ENCODE measurements at places on chromosomes 1 and 21. TPM values are rescaled to one million over a fixed set of nuclear protein-coding genes. Genes with fewer than 3 reads are reported as not detected.

GJB3 gene
- 0.35 TPM for total RNA-seq

OSCP1 gene
- 5.8 TPM for total RNA-seq

DNA sequence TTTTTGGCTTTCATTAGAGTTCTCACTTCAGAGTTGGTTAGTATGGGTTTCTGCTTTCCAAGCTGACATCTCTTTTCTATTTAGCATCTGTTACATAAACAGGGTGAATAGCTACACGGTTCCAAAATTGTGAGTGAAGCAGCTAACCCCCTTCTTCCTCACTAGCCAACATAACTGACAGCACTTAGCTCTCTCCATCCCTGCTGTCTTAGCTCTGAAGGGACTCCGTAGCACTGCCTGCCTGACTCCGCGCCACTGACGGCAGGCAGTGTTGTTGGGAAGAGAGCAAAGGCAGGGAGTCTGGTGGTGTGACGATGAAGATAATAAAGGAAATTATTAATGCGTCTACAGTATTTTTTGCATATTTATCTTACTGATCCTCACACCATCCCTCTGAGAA, 247.0 kb downstream of the PTBP2 start:
- no peak for DNase-seq

PCSK9 gene
- 2.6 TPM for total RNA-seq

- no peak for DNase-seq
These were observed 3.7 kb downstream of the AKR7A3 start for GRCh38 chr1:19284881-19285280.

KDF1 gene
- total RNA-seq = not detected

CORT gene
- not detected for total RNA-seq

GRCh38 chr1:242455052-242455361, 69.5 kb downstream of the PLD5 start:
- DNase-seq = no peak

GRCh38 chr1:40187399-40187798, 26.2 kb downstream of the RLF start:
- DNase-seq = no peak

GRCh38 chr1:224182057-224182865, 779 bp upstream of the DEGS1 start:
- no peak for DNase-seq

LRRC3 gene
- 10.4 TPM for total RNA-seq

MYBPH gene
- not detected for total RNA-seq

DNA sequence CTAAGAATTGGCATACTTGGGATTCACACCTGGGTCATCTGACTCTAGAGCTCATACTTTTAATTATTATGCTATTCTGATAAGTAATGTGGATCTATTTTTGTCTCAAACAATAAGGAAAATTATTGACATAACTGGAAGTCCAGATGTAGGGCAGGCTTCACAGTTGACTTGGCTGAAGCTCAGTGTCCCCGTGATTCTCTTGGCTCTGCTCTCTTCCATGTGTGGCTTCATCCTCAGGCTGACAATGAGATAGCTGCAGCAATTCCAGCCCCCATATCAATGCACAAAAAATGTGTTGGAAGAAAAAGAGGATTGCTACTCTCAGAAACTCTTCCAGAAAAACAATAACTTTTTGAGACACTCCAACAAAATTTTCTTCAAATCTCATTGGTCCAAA, 23.8 kb downstream of the HSD11B1 start:
- DNase-seq = no peak

DNA sequence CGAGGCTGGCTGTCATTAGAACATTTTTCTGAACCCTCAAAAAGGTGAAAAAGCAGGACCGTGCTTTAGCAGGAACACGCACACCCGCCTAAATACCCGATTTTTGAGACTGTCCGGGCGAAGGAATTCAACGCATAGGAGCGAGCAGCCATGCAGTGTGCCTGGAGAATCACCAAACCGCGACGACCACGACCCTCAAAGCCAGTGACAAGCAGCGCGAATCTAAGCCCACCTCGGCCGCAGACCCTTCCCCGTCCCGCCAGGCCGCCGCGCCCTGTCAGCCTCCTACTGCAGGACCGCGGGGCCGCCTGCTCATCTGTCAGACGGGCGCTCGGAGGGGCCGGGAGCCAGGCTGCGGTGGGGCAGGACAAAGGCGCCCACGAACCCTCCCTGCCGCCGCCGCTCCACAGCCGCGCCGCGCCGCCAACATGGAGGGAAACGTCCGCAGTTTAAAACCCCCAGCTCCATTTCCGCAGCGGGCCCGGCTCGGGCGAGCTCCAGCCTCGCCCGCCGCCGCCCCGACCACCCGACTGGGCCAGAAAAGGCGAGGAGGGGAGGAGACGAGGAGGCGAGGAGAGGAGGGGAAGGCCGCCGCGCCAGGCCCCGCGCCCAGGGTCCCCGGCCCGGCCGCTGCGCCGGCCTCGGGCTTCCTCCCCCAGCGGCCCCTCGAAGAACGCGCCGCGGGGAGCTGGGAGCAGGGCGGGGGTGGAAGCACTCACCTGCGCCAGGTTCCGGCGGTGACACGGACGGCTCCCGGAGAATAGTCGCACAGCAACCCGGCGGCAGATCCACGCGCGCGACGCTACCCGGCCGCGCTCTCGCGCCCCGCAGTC, at the start of gene LBR:
LBR (minus strand) TSS at position 804 of the 833 bp plus-strand sequence. CDS start 3,963 bp downstream, outside the sequence.
- DNase-seq = no peak

DRAXIN gene
- 0.68 TPM for total RNA-seq

KCNE2 gene
- total RNA-seq = not detected

SKI gene
- 50.6 TPM for total RNA-seq

GRCh38 chr21:38888991-38889561, 83.3 kb downstream of the ETS2 start:
- DNase-seq = no peak

GRCh38 chr1:25711555-25712298, 88.3 kb upstream of the SELENON start:
- no peak for DNase-seq

GRCh38 chr1:78322928-78323680, 167.7 kb upstream of the PTGFR start:
- no peak for DNase-seq

- DNase-seq = no peak
These were observed 19.7 kb downstream of the EPHA8 start for GRCh38 chr1:22582661-22583635.

GRCh38 chr1:24867084-24867870, 62.8 kb downstream of the RUNX3 start:
- DNase-seq = no peak

- DNase-seq = no peak
These were observed 247.6 kb downstream of the KCNJ6 start for GRCh38 chr21:37668462-37669239.

HES2 gene
- total RNA-seq = 41.8 TPM

COL16A1 gene
- 5.3 TPM for total RNA-seq

DNA sequence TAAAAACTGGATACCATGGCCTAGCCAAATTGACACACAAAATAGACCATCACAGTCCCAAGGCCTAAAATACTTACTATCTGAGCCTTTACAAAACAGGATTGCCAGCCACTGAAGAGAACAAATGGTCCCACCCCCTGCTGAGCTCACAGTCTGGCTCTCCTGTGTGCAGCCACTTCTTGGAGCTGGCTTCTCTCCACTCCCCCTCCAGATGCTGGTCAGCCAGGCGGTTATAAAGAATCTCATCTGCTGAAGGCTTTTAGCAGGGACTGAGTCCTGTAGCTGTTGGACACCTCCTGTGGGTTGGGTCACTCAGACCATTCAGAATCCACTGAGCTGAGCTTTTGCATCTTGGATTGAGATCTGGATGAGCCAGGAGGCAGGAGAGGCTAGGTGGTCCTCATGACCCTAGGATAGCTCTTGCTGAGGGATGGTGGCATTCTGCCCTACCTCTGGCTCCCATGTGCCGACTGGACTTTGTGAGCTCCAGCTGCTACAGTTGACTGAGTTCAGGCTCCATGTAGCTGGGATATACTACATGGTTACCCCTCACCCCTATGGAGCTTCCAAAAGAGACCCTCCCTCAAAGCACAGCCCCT, 16.1 kb downstream of the OXCT2 start:
- DNase-seq = no peak

SELE gene
- 52.6 TPM for total RNA-seq

CD1E gene
- not detected for total RNA-seq

- DNase-seq = no peak
These were observed 3.1 kb downstream of the CCDC190 start for GRCh38 chr1:162857850-162858249.

DNA sequence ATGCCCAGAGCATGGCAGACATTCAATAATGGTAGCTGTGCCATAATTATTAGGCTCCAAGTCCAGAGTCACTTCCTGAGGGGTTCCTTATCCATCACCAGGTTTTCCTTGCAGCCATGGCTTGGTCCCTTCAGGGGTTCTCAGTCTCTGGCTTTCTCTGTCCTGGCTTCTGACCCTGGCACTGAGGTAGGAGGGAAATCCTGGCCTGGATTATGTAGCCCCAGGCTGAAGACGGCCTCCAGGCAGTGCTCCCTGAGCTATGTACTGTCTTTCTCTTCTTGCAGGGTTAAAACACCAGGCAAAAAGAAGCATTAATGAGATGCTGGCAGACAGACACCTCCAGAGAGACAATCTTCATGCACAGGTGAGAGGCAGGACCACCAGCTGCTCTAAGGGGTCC, 9.5 kb upstream of the PADI3 start:
- DNase-seq = peak; percentile 64

- DNase-seq = no peak
These were observed 110.8 kb downstream of the CDC7 start for GRCh38 chr1:91611483-91611917.

KCNA3 gene
- total RNA-seq = not detected

- DNase-seq = peak; percentile 12
These were observed 436 bp upstream of the TTLL7 start for GRCh38 chr1:83999316-83999819.

- no peak for DNase-seq
These were observed 52.8 kb downstream of the CAPN2 start for GRCh38 chr1:223765036-223765718.

SLC35A3 gene
- 10.4 TPM for total RNA-seq

DNA sequence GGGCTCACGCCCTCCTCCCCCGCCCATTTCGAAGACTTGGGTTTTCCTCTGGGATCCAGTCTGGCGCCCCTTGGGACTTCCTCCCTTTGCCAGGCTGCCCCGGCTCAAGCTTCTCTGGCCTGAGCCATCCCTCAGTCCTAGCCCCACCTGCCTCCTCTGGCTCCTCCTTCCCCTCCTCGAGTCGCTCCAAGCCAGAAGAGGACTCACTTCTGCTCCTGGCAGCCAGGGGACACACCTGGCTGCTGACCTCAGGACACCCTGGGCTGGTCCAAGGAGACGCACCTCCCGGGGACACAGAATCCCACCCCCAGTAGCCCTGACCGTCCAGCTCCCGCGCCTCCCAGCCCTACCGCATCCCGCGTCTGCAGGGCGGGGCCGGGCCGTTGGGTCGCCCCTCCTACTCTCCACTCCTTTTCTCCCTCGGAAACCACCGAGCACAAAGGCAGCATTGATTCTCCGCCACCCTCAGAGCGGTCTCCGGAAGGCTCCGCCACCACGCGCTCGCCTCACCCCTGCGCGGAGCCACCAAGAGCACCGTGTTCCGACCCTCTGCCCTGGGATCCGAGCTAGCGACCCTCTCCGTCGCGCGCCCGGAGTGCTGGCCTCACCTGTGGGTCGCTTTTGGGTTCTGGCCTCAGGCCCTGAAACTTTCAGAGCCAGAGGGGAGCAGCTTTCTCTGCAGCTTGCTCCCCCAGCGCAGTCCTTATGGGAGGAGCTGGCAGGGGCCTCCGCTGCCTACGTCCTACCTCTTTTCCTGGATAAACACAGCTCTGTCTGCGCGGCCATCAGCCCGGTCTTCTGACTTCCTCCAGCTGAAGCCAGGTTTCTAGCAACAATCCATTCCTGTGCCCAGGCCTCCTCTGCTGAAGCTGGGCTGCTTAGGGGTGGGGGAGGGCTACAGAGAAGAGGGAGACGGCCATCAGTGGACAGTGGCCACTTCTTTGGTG, at the start of gene C2CD4D:
C2CD4D (minus strand) TSS at position 364 of the 947 bp plus-strand sequence. CDS start 831 bp downstream, outside the sequence.
- DNase-seq = no peak

DNA sequence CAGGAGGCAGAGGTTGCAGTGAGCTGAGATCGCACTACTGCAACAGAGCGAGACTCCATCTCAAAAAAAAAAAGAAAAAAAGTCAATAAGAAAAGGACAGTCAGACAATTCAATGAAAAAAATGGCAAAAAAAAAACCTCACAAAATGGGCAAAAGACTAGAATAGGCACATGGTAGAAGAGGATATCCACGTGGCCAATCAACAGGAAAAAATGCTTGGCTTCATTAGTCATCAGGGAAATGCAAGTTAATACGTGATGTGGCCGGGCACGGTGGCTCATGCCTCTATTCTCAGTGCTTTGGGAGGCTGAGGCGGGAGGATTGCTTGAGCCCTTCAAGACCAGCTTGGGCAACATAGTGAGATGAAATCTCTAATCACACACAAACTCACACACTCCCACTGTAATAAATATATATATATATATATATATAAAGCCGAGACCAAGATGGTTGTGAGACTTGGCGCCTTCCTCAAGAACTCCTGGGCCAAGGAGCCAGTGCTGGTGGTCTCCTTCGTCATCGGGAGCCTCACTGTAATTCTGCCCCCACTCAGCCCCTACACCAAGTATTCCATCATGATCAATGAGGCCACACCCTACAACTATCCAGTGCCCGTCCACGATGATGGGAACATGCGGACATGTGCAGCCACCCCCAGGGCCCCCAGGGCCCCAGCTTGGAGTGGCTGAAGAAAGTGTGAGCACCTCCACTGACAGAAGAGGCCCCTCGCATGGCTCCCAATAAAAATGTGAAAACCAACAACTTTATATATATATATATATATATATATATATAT, 22.9 kb upstream of the LEFTY2 start:
- DNase-seq = no peak

KPNA6 gene
- total RNA-seq = 51.1 TPM

DNA sequence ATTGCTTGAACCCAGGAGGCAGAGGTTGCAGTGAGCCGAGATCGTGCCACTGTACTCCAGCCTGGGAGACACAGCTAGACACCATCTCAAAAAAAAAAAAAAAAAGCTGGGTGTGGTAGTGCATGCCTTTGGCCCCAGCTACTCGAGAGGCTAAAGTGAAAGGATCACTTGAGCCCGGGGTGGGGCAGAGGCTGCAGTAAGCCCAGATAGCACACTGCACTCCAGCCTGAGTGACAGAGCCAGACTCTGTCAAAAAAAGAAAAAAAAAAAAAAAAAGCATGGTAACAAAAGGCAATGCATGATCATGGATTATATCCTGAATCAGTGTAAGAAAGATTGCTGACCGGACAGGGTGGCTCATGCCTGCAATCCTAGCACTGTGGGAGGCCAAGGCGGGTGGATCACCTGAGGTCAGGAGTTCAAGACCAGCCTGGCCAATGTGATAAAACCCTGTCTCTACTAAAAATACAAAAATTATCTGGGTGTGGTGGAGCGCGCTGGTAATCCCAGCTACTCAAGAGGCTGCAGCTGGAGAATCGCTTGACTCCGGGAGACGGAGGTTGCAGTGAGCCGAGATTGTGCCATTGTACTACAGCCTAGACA, 76.3 kb downstream of the RUSC1 start:
- no peak for DNase-seq

SELENBP1 gene
- total RNA-seq = 1.2 TPM

MYCL gene
- total RNA-seq = 2.5 TPM

GRCh38 chr21:27104846-27105431, 138.1 kb upstream of the ADAMTS5 start:
- DNase-seq = no peak

NDC1 gene
- 10.7 TPM for total RNA-seq
